ENCODE measurements at places on chromosomes 16 and 17.

GRCh38 chr17:44121997-44122815, 1.2 kb downstream of the HDAC5 start:
- DNase-seq: no peak

DNA sequence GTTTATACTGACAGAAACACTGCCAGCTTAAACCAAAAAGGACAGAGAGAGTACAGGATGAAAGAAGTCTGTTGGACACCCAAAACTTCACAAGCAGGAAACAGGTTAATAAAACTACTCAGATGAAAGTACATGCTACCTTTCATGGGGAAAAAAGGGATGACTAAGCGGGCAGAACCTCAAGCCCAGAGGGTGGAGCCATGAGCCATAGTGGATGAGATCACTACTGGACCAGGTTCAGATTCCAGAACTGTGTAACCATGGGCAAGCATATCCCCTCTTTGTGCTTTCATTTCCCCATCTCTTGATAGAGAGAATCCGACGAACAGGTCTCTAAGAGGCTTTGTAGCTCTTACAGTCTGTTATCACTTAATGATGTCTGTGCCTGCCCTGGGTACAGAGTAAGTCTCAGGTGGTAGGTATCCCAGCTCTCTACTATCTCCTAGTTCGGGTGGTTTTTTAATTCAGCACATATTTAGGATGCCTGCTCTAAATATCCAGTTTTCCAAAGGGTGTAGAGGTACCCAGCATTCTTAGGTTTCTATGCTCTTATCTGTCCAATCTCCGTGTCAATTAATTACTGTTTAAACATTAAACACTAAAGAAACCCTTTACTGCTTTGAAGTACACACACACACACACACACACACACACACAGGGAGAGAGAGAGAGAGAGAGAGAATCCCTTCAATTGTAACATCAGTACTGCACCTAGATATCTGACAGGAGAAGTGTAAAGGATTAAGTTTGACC, 206.7 kb downstream of the ZNF423 start:
- DNase-seq: peak; percentile 80

DNA sequence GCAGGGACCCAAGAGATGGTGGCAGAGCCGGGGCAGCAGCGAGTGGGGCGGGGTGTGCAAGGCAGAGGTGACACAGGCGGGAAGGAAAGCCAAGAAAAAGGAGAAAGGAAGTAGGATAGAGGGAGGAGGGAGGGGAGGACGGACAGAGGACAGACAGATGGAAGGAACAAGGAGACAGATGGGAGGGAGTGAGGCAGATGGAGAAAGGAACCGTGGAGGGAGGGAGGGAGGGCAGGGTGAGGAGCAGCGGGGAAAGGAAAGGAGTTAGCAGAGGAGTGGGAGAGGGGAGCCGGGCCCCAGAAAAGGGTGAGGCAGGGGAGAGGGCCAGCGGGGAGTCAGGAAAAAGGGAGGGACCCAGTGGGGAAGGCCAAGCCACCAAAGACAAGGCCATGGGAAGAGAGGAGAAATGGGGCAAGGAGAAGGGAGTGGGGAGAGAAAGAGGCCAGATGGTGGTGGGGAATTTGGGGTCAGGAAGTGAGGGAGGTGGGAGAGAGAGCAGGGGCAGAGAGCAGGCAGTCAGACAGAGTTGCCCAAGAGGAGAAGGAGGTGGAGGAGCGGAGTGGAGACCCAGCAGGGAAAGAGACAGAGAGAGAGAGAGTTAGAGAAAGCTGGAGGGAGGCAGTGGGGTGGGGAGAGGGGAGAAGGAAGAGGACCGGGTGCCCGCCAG, 13.2 kb upstream of the ASGR1 start:
- no peak for DNase-seq

GRCh38 chr17:12545877-12546513, 119.7 kb upstream of the MYOCD start:
- peak; percentile 69 for DNase-seq

- DNase-seq: no peak
These were observed 34.0 kb downstream of the TMEM132E start for GRCh38 chr17:34613064-34614019.

DNA sequence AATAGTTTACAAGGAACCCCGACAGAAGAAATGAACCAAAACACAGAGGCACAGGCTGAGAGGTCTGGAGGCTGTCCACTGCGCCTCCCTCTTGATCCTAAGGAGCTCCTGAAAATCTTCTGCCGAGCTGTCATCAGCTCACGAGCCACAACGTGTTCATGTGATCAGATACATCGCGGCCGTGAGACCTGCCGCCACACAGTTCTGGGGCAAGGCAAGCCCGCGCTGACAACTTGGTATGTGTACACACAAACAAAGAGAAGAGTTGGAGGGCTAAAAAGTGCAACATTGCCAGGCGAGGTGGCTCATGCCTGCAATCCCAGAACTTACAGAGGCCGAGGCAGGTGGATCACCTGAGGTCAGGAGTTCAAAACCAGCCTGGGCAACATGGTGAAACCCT, 7.6 kb downstream of the EXOC7 start:
- no peak for DNase-seq

- DNase-seq: no peak
These were observed 10.8 kb downstream of the NTN1 start for GRCh38 chr17:9032151-9032550.

DNA sequence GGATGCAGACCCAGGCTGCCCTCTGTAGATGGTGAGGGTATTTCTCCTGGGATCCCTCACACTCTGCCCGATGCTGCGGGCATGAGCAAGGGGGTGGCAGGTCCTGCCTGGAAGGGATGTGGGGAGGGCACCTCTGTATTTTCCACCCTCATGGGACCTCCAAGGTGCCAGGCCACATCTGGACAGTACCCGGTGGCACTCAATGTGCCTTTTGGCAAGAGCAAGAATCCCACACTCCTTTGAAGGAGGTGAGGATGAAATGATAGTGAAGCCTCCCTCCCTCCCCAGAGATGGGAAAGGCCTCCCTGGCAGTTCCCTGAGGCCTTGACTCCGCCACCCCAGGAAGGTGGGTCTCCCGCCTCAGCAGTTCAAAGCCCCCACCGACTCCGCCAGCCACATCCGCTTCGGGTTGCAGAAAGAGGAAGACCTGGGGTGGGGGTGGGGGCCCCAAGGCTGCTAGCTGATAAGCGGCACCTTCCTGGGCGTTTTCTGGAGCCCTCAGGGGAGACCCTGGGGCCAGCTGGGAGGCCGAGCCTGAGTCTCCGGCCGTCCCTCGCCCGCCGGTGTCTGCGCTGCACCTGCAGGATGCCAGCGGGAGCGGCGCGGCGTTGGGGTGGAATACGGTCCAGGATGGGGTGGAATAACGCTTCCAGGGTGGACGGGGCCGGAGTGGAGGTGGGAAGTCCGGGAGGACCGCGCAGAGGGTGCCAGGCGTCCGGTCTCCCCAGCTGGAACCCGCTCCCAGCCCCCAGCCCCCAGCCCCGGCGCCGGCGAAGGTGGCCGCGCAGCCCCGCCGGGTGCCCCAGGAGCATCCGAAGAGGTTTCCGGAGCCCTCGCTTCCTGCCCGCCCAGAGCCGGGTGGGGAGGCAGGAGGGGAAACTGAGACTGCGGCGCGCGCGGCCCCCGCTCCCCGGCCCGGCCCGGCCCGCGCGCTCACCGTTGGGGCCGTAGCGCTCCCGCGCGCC, 718 bp downstream of the ATP2A3 start:
- no peak for DNase-seq

GRCh38 chr17:37359682-37360188, 16.1 kb upstream of the C17orf78 start:
- DNase-seq: no peak

GRCh38 chr16:48156790-48157209, 1.0 kb upstream of the ABCC12 start:
- peak; percentile 86 for DNase-seq

DNA sequence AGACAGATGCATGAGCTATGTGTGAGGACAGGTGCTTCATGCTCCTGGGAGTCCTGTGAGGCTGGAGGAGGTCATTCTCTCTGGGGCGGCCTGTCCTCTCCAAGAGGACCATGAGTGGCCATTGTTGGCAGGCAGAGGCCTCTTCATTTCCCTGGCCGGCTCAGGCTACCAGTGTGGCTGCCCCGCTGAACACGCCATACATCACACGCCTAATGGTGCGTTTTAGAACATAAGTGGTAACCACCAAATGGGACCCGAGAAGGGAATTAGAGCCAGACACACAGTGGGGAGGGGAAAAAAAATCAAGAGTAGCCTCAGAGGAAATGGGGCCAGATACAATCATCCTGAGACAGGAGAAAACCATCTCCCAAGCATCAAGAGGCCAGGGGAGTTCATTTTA, 140.0 kb downstream of the SPACA3 start:
- no peak for DNase-seq

DNA sequence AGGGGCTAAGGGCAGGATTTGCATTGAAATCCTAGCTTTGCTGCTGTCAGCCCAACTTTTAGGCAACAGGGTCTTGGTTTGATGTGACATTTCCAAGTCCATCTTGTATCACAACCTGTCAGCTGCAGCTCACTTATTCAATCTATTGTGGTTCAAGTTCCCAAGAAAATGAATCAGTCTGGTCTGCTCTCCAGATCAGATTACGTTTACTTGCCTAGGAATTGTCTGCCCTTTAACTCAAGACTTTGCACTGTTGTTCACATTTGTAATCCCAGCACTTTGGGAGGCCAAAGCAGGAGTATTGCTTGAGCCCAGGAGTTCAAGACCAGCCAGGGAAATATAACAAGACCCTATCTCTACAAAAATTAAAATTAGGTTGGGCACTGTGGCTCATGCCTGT, 10.0 kb downstream of the STX4 start:
- no peak for DNase-seq

DNA sequence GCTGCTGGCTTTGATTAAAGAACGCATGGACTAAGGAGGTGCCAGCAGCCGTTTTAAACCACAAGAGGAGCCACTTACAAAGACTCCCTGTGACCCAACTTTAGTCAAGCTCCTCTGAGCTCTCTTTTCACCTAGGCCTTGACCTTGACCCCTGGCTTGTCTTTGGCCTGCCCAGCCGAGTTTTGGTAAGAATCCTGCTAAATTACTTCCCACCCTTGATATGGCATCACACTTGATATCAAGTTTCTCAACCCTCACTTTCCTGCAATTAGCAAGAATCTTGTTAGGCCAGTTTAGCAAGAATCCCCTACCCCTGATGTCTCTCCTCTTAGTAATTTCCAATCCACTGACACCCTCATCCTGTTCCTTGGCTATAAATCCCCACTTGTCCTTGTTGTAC, 232.8 kb upstream of the SALL1 start:
- no peak for DNase-seq

- no peak for DNase-seq
These were observed 56.6 kb downstream of the RAP1GAP2 start for GRCh38 chr17:2852729-2853282.

DNA sequence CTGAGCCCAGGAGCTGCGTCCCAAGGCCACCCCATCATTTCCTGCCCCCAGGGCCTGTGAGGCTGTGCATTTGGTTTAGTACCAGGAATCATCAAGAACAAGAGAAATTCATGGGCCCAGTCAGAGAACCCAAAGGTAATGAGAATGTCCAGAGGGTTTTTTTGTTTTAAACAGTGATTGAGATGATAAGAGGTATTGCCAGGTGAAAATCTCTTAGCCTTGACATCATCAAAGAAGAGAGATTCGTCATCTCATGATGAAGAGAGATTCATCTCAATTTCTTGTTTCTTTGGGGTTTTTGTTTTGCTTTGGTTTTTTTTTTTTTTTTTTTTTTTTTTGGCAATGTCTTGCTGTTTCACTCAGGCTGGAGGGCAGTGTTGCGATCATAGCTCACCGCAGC, 170.6 kb upstream of the CACNG5 start:
- no peak for DNase-seq

GRCh38 chr17:21292867-21293830, 8.6 kb downstream of the MAP2K3 start:
- DNase-seq: no peak

DNA sequence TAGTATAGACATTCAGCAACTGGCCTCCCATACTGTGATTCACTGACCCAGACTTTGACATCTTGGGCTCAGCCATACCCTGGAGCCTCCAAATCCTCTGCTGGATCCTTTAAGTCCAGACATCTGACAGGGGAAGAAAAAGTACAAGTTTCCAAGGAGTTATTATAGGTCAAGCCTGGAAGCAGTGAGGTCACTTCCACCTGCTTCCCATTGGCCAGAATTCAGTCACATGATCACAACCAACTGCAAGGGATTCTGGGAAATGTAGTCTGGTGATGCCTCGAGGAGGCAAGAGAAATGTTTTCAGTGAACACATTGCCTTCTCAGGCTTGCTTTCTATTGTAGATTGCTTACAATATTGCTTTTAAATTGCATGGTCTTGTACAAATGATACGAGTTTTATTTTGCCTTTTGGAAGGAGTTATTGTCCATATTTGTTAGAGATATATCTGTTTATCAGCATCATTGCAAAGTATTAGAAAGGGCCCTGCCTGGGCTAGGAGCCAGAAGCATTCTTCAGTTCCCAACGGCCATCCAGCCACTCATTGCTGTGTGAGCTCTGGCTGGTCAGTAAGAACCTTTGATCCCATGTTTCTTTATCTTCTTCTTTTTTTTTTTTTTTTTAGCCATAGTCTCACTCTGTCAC, 696.9 kb downstream of the WWOX start:
- DNase-seq: peak; percentile 33

GRCh38 chr16:600781-601180, 10.9 kb downstream of the RAB40C start:
- no peak for DNase-seq

GRCh38 chr16:28213396-28213795, 1.6 kb upstream of the XPO6 start:
- DNase-seq: no peak

DNA sequence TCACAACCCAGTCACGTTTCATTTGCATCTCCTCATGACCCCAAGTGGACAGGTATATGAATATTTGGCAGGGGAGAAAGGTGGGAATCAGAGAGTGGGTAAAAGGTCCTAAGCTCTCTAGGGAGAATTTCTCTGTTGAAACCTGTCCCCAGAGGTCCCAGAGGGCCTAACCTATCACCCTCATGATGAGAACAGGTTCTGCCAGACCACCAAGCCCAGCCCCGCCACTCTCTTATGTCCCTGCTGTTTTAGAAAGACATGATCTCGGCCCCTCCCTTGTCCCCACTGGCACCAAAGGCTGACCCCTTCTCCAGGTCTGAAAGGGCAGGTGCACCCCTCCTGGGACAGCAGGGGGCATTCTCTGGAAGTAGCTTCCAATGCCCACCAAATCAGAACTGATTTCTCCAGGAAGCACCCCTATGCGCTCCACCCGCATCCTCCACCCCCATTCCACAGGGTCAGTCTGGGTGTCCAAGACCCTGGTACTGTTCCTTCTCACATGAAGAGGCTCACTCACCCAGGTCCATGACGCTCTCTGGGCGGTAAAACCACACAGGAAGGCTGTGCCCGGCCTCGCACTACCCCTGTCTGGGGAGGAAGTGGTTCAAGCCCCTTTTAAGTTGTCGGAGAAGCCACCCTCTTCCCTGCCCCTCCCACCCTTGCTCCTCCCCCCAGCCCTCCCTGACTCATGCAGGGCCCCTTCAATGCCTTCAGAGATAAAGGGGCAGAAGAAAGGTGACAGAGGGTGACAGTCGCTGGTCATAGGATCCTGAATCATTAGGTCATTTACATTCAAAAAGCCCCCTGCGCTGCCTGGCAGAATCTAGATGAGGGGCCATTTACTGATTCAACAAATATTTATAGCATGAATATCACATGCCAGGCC, at the start of gene CCR7:
TSS of gene CCR7 (minus strand) at position 590 of the 886 bp plus-strand sequence. CDS start at position 527, 63 bp downstream.
- DNase-seq: no peak
